Activated CD8-positive, alpha-beta memory T cell treated with anti-CD3 and anti-CD28 coated beads for 4 hours (primary cell): ENCODE measurements at places on chromosomes 1 and 21.

DNA sequence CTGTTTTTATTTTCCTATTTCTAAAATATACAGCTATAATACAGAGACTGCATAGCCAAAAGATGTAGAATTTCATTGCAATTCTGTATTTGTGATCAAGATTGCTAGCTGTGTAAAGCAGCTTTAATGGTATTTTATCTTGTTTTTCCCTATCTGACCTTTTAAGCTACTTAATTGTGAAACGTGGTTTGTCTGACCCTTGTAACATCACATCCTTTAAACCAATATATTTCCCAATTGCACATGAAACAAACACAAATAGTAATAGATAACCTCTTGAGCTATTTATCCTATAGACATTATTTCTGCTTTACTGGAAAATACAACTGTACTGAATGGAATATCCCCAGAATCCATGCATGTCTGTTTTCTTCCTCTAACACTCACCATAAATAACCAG lies 112.2 kb upstream of the PLPPR4 start:
- DNase-seq = no peak

DNA sequence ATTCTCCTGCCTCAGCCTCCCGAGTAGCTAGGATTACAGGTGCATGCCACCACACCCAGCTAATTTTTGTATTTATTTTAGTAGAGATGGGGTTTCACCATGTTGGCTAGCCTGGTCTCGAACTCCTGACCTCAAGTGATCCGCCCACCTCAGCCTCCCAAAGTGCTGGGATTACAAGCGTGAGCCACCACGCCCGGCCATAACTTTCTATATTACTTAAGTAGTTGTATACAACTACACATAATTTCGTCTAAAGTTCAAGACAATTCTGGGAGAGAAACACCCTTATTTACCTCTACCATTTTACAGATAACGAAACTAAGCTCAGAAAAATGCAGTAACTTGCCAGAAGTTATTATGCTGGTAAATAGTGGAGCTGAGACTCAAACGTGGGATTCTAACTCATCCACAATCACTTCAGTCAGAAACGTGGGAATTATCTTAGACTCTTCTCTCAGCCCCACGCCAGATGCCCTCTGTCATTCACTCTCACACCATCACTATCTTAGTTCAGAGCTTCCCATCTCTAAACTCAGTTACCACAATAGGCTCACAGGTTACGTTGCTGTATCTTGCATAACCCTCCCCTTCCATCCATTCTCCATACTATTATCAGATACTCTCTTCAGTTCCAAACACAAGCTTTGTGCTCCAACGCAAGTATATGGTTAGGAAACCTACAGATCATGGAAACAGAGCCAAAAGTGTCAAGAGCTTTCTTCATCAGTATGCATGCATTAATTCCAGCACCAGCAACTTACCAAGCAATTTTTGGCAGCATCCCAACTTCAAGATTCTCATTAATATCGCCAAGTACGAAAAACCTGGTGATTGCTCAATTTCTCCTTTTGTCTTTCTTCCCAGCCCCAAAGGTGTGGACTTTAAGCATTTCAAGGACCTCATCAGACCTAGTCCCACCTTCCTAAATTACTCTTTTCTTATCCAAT lies 69.3 kb downstream of the RERE start:
- no peak for DNase-seq

GRCh38 chr1:180927841-180928240 lies 15.1 kb downstream of the KIAA1614 start:
- no peak for DNase-seq

DNA sequence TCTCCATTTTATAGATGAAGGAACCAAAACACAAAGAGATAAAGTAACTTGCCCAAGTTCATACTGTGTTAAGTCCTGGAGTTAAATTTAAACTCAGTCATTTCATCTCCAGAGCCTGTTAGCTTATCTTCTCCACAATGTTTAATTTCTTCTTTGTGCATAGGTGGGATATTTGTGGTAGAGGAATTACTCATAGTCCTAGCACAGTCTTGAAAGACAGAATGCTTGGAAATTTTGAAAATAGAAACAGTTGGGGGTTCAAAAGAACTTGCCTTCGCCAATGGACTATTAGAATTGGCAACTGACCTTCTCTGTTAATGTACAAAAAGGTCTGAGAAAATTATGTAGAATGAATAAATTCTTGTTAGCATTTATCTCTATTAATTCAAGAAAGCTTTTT lies 832.0 kb upstream of the PRMT6 start:
- DNase-seq = no peak

DNA sequence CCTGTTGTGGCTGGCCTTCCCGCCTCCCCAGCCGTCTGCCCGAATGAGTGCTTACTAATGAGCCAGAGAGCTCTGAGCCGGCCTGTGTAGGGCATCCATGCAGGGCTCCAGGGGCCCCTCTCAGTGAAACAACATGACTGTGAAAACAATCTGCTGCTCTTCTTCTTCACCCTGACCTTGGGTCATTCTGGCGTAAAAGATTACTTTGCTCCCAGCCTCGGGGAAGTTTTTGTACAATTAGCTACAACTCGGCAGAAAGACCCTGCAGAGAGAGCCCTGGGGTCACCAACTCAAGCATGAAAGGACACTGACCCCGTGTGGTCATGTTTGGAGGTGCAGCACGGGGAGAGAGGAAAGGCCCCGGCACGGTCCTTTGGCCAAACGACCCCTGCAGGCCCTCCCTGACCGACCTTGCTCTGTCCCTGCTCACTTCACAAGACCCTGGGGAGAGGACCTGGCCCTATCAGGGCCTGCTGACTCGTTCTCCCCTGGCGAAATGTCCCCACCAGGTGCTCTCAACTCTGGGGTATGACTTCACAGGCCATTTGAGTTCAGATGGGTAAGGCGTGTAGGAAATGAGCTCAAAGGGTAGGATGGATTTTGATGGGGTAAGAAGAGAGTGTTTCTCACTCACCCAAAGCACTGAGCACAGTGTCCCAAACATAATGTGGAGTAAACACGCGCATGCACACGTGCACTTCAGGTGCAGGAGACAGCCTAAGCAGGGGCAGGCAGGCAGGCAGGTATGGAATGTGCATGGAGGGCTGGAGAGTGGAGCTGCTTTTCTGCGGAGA lies 22.9 kb upstream of the FAM20B start:
- DNase-seq = peak; percentile 24

DNA sequence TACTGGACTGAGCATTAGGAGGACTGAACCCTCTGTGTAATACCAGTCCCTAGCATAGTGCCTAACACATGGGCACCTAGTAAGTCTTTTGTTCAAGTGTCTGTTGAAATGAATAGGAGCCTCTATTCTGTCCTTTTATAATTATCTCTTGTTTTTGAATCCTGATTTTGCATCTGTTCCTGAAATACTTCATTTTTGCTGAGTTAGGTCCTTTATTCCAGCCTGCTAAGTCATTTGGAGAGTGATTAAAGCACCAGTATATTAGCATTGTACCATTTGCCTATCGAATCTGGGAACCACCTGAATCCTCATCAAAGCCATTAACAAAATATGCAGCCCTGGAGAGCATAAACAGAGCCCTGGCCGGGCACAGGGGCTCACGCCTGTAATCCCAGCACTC lies 32.3 kb downstream of the YARS1 start:
- DNase-seq = no peak

DNA sequence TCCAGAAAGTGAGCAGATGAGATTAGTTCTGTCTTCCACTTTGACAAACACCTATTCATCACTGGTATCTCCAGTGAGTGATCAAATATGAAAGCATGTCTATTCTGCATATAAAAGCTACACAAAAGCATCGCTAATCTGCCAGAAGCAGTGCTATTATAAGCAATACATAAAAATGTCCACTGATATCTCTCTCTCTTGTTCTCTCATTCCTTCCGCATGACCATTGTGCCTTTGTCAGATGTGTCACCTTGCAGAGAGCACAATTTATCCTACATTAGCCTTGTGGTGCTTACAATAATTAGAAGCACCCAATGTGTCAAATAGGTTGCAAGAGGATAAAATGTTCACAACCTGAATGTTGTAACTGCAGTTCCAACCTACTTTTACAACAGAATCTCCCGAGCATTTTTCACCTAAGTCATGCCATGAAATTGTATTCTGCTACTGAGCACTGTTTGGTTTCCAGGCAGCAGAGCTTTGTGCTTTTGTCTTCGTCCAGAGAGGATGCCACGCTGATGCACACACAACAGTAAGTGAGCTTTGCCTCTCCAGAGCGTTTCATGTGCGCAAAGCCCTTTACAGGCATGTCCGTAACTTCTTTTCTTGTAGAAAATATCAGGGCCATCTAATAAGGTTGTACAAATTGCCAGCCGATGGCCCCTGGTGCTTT lies 198.7 kb upstream of the PLD5 start:
- DNase-seq = no peak

GRCh38 chr1:2799811-2800663 lies 1.5 kb downstream of the TTC34 start:
- DNase-seq = no peak

GRCh38 chr21:44700101-44701022 lies 3.4 kb downstream of the KRTAP10-12 start:
- DNase-seq = no peak

DNA sequence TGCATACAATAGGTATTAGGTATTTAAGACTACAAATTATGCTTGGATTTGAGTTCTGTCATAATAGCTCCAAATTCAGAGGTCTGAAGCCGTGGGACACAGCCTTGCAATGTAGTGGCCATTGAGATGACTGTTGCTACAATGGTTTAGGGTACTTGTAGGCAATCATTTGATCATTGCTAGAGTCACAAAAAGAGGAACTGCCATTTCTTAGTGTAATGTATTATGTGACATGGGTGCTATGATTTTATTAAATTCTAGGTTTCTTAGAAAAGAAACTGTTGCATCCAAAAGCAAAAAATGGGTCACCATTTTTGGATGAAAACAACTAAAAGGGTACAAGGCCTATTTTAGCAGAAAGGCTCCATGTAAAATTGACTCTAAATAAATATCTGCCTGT lies 129.9 kb upstream of the ZNF644 start:
- DNase-seq = no peak

DNA sequence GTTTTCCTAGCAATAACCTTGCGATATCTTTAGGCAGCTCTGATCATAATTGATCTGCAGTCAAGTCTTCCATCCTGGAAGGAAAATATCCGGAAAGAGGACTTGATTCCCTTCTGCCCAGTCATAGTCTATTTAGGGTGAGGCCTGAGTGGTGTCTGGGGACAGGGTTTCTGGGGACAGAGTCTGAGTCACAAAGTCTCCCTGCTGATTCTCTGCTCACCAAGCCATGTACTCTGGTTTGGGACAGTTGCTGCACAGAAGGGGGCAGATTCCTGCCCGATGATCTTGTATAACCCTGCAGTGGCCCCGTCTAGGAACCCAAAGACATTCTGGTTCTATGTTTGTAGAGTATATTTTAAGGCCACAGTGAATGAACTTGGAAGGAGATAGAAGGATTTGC lies 178.8 kb downstream of the KCNJ6 start:
- no peak for DNase-seq
